Mammary epithelial cell (primary cell): ENCODE measurements at places on chromosomes 16 and 17. TPM values are rescaled to one million over a fixed set of nuclear protein-coding genes. Genes with fewer than 3 reads are reported as not detected.

Gene KRTAP9-2
- total RNA-seq, result not detected in 2 replicates

Gene COPZ2
- total RNA-seq, result 46.2 TPM

Gene TMEM235
- not detected for total RNA-seq

DNA sequence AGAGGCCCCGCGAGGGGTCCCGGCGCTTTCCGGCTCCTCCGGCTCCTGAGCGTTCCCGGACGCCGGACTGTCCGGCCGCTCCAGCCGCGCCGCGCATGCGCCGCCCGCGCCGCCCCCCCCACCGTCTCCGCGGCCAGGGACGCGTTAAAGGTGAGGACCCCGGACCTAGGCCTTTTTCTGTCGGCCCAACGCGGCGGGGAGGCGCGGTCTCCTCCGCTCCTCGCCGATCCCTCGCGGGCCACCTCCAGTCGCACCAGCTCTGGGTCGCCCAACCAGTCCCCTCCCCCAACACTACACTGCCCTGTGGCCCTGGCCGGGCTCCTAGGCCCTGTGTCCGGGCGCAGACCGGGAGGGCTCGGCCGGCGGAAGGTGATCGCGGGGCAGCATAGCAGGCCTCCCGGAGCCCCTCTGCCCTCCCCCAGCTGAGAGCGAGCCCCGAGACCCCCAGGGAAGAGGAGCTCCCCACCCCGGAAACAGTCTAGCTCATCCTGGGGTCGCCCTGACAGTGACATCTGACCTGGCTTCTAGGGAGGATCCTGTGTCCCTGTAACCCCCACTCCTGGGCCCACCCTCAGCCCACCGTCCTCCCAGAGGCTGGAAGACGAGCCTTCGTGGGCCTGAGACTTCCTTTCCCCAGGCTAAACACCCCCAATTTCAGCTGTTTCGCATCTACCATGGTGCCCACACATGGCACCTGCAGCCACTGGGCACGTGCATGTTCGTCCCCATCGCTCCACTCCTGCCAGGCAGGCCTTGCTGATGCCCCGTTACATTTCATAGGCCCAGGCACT lies 14.7 kb upstream of the BCAR1 start:
- DNase-seq, result peak; percentile 53

- no peak for DNase-seq
Observed at GRCh38 chr17:1144162-1144561, 35.6 kb downstream of the ABR start.

DNA sequence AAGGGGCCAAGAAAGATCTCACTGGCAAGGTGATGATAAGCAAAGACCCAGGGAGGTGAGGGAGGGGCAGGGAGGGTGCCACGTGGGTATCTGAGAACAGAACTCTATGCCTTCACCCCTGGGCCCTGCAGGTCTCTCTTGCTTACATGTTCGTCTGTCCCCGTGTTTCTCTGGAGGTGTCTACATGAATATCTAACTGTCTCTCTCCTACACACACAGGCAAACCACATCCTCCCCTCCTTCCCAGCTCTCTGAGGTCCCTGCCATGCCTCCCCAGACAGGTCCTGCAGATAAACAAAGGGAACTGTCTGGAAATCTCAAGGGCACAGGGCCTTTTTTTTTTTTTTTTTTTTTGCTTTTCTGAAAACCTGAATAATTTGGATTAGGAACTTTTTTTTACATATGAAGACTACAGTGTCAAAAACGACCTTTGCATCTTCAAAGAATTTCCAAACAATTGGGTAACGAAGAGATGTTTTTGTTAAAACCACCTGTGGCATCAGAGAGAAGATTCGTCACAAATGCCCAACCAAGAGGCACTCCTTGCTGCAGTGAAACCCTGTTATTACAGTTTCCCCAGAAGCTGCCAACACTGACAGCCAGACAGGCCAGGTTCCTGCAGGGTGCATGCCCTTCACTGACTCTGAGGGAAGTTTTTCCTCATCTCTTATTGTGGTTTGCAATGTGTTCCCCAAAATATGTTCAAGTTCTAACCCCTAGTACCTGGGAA lies 17.8 kb downstream of the PLLP start:
- DNase-seq, result no peak

DNA sequence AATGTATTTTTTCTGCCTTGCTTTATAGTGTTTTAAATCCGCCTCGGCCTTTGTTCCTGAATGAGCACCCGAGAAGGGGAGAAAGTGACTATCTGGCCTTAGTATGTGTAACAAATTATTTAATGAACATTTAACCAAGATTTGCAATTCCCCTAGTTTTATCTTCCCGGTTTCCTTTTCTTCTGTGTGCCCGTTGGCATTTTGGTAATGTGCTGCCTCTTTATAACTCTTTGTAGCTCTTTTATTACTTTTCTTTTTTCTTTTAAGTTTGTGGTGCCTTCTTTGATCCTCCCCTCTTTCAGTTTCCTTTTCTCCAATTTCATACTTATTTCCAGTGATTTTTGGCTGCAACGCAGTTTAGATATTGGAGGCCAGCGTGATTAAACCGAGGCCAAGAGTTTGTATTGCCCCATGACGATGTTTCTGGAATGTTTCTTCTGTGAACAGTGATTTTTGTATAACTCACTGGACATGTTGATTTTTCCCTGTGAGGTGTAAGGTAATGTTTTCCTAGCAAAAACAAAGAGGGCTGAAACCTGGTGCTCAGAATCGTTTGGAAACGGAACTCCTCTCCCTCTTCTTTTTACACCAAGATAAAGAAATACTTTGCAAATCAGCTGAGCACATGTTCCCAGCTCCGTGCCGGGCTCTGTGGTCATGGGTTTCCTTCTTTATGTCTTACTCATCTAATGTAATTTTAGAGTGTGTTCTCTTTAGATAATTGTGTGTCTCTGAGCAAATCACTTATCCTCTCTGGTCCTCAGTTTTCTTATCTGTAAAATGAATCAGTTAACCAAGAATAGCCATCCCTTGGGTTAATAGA lies 344.3 kb downstream of the WWOX start:
- no peak for DNase-seq

- no peak for DNase-seq
Observed at GRCh38 chr17:4548061-4548461, 7.1 kb downstream of the MYBBP1A start.
